ENCODE measurements at places on chromosomes 1 and 21. TPM values are rescaled to one million over a fixed set of nuclear protein-coding genes. Genes with fewer than 3 reads are reported as not detected.

SYPL2 gene
- total RNA-seq: 2.5 TPM

DNA sequence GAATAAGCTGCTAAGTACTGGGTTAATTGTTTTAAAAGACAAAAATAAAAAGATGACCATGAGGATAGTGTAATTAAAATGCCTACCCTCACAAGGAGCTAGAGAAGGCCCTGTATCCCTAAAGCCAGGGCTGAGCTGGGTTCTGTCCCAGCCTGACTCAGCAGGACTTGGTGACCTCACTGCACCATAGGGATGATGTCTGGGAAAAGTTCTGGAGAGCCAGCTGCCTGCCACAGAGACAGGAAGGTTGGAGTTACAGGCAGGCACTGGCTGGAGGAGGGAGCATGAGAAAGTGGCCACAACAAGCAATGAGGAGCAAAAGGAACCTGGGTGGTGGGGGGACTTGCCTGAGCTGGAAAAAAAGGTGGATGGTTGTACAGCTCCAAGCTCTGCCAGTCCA lies 5.7 kb upstream of the TNR start:
- no peak for DNase-seq

GRCh38 chr1:40651138-40651857 lies 14.2 kb downstream of the RIMS3 start:
- peak; percentile 25 for DNase-seq

- DNase-seq: no peak
Measured at GRCh38 chr1:153349363-153350320, 1.0 kb upstream of the PGLYRP4 start.

GBP2 gene
- total RNA-seq: 77.7 TPM

MRAP gene
- total RNA-seq: not detected

DNA sequence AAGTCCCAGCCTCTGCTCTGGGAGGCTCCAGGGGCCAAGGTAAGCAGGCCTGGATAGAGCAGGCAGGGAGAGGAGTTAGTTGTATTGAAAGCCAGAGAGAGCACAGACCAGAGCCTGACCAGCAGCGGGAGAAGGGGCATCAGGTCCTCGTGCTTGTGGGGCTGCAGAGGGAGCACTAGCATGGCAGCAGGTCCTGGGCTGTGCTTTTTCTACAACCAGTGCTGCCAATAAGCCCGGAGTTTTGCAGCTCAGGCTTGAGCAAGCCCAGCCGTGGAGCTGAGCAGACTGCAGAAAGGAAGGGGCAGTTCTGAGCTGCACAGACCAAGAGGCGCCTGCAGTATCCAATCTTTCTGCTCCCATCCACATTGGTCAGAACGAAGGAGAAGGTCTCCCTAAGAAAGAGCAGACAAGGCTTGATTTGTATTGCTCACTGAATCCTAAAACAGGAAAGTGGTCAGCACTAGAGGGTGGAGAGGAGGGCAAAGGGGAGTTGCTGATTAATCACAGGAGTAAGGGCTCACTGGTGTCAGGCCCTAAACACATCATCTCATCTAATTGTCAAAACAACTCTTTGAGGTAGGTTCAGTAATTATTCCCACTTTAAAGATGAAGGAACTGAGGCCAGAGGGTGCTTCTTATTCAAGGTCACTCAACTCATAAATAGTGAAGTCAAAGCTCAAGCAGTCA lies 2.7 kb downstream of the DENND2D start:
- peak; percentile 88 for DNase-seq

DNA sequence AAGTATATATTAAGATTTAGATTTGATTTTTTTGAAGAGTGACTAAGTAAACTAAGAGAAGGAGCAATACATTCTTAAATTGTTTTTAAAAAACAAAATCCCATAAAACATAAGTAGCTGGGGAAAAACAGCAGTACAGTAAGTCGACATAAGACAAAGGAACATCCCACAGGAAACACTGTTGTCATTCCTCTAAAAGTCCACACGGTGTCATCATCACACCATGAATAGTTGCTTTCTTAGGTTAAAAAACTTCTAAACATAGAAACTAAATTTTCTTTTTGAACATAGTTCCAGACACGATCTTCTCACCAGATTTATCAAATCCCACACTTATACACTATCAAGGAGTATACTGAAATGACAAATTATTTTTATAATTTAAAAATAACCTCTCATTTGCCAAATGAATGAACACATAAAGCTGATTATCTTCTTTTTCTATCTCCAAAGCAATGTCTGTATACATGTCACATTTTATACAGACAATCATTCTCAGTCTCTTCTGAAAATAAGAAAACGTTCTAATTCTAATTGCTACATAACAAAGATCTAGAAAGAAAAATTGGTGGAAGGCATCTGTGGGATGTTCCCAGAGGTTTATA lies 15.8 kb downstream of the ODF2L start:
- no peak for DNase-seq

ATAD3C gene
- total RNA-seq: 1.6 TPM

DNA sequence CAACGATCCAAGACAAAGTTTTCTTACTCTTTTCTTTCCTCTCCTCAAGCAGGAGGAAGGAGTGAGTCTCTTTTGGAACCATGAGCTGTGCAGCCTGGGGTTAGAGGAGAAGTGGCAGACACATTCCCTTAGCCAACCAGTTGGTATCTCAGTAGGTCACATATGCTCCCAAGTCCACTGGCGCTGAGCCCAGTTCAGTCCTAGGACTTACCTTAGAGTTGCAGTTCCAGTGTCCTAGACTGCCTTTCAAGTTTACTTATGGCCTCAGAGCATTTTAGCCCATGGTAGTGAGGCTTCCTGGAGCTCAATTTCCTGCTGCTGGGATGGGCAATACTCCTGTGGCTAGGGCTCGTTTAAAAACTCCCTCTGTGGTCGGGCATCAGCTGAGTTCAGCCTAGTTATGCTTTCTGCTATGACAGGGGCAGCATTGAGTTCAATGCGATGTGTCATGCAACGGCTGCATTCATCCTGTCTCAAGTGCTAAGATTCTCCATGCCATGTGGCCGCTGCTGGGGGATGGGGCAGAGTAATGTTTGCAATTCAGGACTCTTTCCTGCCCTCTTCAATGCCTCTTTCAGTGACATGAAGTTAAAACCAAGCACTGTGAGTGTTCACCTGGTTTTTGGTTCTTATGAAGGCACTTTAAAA lies 103.8 kb downstream of the LRRC7 start:
- peak; percentile 59 for DNase-seq

GRCh38 chr1:41861535-41862383 lies 57.0 kb downstream of the HIVEP3 start:
- no peak for DNase-seq

CA6 gene
- not detected for total RNA-seq

ADAM30 gene
- not detected for total RNA-seq

GRCh38 chr1:224168859-224169380 lies 14.1 kb upstream of the DEGS1 start:
- DNase-seq: no peak

DNA sequence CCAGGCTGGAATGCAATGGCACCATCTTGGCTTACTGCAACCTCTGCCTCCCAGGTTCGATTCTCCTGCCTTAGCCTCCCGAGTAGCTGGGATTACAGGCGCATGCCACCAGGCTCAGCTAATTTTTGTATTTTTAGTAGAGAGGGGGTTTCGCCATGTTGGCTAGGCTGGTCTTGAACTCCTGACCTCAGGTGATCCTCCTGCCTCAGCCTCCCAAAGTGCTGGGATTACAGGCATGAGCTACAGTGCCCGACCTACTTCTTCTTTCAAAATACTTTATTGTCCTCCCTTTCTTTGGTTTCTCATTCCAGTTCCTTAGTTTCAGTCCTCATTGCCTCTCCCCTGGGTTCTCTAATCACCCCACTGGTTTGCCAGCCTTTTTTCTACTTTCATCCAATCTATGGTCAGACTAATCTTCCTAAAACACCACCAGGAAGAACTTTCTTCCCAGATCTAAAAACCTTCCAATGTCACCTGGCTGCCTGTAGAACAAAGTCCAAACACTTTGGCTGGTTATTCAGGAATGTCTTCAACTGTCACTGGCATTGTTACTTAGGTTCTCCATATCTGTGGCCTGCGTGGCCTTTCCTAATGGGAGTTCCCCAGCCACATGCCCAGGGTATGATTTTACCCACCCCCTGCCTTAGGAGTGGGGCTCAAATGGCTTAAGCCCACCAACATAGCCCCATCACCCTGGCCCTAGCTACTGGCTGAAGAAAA lies 29.0 kb upstream of the SLC30A1 start:
- DNase-seq: no peak

- DNase-seq: no peak
Measured at GRCh38 chr1:115118086-115118485, 28.8 kb upstream of the TSPAN2 start.

DNA sequence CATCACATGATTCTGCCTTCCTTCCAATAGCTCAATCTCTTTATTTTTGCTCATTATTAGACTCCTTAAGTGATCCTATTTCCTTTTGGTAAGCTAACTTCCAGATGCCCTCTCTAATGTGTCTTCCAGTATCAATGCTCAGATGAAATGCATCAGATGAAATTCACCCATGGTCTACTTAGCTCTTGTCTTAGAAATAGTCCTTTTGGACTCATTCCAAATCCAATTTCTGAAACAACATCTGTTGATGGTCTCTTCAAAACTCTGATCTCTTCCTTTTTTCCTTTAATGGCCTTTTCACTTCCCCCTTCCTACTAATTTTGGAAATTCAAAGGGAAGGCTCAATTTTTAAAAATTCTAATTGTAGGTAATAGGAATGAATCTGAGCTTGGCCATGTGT lies 81.1 kb upstream of the GREM2 start:
- no peak for DNase-seq

DNA sequence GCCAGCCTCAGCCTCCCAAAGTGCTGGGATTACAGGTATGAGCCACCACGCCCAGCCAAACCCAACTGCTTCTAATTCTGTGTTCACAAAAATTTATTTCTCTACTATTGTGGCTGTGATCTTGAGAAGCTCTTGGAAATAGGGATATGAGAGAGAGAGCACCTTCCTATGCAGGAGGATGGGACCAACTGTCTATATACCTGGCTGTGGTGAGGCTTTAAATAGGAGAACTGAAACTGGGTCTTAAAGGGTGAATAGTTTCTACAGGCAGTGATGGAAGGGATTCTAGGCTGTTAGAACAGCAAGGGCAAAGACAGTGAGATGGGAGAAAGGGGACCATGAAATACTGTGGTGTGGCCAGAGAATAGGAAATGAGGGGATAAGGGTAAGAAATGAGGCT lies 8.3 kb upstream of the PTCH2 start:
- DNase-seq: no peak

DNA sequence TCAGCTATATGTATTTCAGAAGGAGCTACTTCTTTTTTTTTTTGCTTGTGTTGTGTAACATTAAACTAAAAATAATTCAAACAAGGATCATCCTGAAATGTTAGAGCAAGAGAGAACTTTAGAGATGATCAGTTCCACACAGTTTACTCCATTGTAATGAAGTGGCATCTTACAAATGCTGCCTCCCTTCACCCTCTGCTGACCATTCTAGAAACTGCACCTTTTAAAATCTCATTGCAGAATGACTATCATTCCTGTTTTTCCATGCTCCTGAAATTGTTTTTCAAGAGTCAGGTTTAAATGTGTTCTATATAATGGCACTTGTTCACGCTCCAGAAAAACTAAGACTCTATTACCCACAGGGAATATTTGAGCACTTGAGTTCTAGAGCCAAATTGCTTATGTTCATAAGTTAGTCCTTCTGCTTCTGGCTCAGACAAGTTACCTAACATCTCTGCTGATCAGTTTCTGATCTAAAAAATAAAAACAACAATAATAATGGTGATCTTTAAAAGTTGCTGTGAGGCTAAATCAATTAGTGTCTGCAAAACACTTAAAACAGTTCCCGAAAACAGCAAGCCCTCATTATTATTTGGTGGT lies 21.5 kb upstream of the SLC44A5 start:
- no peak for DNase-seq

DNA sequence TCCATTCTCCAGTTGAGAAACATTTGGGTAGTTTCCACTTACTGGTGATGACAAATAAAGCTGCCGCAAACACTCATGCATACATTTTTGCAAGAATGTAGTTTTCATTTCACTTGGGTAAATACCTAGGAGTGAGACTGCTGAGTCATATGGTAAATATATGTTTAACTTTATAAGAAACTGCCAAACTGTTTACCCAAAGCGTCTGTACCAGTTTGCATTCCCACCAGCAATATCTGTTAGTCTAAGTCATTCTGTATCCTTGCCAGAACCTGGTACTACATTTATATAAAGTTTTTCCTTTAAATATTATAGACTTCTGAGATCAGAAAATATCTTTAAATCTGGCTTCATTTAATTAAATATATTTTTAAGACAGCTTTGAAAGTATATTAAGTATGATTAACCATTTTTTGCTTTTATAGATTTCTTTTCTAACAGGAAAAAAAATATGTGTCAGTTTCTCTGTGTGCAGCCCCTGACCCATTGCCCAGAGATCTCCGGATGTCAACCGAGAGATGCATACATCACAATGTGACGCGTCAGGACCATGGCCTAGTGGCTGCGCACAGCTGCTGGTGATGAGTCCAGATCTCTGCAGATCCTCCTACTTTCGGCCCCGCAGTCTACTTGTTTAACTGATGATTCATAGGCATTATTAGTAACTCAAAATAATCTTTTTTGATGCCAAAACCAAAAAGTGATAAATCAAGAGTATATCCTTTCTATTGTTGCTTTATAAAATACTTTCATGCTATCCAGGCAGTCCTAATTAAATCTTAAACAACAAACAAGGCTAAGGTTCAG lies 227.1 kb upstream of the MAP1LC3C start:
- DNase-seq: no peak

DNA sequence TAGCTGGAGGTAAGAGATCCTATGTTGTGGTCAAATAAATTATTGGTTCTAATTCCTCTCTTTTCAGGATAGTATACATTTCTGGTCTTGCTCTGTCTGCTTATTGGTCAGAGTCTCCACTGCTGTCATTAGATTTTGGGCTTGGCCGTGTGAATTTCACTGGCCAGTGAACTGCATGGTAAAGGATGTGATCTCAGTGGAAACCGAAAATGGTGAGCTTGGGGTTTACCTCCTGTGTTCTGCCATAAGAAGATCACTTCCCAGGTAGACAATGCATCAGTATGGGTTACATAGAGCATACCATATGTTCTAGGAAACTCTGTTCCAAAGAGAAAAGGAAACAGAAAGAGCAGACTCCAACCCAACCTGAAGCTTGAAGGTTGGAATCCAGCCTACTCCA lies 1123.3 kb upstream of the B3GALT2 start:
- no peak for DNase-seq

DNA sequence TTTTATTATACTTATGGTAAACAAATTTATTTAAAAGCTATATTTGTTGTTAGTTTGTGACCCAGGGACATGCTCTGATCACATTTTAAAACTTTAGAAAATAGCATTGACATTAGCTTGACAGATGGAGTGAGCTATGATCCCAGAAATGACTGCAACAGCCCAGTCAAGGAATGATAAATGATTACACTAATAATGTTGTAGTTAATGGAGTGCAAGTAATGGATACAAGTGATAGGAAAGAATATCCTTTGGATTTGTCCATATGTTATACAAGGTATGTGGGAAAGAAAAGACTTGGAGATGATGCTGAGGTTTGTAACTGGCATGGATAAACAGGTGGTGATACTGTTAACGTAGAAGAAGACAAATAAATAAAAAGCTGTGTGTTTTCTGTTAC lies 1908.7 kb downstream of the MRPL39 start:
- no peak for DNase-seq

MAP1LC3C gene
- 0.70 TPM for total RNA-seq

- peak; percentile 41 for DNase-seq
Measured at GRCh38 chr1:40786171-40786994, 2.8 kb downstream of the KCNQ4 start.

All from spleen (tissue), 13 donors.